ENCODE measurements at places on chromosomes 16 and 17.

- no peak for DNase-seq
These were observed 14.6 kb downstream of the GGA2 start for GRCh38 chr16:23495671-23496070.

- DNase-seq: no peak
These were observed 27.9 kb upstream of the OR4D1 start for GRCh38 chr17:58120195-58120822.

DNA sequence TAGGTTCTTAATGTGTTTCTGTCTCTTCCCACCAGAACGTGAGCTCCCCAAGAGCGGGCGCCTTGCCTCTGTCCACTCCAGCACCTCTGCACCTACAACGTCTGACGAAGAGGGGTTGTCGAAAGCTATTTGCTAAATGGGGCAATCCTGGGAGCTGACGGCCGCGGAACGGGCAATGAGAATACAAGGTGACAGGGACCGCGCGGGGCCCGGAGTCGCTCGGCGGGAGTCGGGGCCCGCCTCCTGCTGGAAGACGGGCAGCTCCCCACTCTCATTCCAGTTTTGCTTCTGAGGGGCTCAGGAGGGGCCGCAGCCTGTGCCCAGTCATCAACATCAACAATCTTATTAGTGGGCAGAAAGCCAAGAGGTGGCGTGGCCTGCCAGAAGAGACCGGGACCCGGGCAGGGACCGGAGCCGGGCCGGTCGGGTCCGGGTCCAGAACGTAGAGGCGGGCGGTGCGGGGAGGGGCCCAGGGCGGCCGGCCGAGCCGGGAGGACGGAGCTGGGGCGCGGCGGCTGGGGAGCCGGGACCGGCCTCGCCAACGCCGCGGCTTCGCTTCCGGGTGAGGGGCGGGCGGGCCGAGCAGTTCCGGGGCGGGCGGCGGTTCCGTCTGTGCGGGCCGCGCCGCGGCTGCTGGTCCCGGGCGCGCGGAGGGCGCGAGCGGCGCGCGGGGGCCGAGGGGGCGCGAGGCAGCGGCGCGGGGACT, at the start of gene MOSMO:
TSS of gene MOSMO (plus strand) at position 603 of the 706 bp plus-strand sequence. CDS start 191 bp downstream, outside the sequence.
- peak; percentile 45 for DNase-seq

DNA sequence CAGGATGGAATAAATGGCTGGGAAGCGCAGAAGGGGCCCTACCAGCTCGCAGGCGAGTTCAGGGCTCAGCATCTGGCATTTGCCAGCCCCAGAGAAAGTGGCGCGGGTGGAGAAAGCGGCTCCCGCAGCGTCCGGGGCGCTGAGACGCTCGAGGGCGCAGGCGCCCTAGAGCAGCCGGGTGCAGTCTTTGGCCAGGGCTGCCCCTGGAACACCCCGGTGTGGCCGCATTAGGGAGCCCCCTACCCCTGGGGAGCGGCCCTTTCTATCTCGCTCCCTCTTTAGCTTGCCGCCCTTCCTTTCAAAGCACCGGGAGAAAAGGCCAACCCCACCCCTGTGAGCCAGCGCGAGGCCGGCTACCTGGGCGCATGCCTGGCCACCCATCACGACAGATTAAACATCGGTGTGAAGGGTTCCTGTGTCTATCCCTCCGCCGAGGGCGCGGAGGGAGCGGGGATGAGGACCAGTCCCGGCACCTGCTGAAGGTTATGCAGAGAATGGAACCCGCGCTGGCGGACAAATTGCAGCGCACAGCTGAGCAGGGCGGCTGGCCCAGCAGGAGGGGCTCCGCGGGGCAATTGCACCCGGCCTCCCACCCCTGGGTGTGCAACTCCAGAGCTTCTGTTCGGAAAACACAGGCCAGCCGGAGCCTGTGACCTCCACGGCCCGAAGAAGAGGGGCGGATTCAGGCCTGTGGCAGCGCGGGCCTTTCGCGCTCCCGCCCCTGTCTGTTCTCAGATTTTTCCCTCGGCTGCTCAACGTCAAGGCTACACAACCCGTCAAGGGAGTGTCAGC, 15.6 kb upstream of the FOXF1 start:
- DNase-seq: no peak

DNA sequence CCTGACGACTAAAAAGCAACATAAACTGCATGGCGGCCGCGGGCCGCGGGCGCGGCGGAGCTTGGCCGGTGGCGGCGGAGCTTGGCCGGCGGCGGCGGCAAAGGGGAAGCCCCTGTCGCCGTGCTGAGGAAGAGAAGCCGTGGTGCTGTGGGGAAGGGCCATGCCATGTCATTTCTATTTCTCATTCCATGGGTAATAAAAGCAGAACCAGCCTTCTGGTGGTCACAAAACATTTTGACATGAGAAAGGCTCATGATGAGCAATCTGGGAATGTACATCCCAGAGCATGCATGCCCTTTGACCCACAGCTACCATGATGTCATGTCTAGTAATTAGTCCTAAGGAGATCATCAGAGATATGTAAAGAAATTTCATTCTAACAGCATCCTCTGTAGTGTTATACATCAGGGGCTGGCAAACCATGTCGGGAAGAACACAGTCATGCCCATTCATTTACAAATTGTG, 23.9 kb upstream of the HEATR6 start:
- peak; percentile 62 for DNase-seq

DNA sequence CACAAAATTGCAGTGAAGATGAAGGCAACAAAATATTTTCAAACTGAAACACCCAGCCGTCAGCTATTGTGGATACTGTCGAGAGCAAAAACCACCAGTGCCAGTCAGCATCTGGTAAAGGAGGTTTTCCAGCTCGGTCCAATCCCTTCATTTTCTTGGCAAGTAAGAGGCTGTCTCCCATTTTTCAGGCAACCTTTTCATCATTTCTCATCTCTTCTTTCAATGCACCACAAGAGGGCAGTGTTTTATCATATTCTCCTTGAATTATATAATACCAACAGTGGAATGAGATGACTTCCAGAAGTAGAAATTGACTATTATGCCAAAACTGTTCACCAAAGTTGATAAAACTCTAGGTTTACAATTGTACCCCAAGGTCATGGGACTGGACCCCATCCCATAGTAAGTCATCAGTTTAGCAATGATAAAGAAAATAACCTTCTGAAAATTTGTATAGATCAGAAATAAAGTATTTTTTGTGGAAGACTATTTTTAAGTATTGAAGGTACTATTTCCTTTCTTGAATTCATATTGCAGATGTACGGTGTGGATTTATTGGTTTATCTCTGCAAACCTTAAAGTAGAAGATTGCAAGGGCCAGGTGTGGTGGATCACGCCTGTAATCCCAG, 16.8 kb downstream of the NQO1 start:
- DNase-seq: no peak

DNA sequence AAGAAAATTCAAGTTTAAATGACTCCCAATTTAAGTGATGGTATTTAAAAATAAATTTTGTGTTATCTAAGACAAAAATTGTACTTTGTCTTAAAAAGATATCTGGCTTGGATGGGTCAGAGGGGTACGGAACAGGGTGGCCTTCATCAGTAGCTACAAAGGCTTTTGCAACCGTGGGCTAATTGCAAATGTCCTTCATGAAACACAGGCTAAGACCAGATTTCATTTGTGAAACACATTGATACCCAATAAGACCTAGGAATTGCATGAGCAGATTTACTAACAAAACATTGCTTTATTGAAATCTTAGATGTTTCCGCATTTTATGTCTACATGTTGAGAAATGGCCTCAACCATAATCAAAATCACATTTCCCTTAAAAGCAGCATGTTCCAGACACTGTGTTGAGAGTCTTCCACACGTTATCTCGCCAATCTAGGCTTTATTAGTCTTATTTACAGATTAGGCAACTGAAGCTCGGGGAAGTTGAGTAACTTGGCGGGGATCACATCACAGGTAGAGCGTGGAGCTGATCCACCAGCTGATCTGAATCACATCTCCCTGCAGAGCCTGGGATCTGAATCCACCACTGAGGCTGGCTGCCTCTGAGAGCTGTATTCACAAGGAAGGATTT, 21.8 kb downstream of the FBXO39 start:
- DNase-seq: no peak

DNA sequence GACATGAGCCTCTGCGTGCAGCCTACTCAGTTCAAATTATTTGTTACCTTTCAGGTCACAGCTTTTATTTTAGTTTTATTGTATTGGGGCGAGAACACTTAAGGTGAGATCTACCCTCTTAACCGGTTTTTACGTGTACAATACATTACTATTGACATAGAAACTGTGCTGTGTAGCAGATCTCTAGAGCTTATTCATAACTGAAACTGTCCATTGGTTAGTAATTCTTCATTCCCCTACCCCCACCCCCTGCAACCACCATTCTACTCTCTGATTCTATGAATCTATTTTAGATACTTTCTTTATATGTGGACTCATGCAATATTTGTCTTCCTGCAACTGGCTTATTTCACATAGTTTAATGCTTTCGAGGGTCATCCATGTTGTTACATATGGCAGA, 43.5 kb downstream of the KNOP1 start:
- DNase-seq: no peak

DNA sequence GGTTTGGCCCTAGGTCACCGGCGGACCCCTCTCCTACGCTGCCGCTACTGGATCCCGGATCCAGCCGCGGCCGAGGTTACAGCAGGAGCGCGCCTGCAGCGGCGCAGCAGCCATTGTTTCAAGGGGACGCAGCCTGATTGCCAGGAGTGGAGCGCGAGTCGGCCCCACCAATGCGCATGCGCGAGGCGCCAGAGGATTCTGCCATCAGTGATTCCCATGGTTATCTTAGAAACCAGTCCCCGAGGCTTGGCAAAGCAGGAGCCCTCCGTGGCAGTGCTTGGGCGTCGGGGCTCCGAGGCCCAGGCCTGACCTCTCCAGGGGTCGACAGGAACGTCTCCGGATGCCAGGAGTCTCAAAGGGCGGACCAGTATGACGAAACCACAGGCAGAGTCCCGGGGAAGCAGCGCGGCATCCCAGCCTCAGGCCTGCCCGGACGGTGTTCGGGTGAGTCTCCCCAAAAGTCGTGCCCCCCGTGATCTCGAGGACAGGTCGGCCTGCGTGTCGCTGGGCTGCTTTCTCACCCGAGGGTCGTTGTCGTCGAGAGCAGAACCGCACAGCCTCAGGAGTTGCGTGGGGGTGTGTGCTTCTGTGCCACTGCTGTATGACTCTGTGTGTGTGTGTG, 608.5 kb downstream of the KCNJ18 start:
- DNase-seq: no peak

DNA sequence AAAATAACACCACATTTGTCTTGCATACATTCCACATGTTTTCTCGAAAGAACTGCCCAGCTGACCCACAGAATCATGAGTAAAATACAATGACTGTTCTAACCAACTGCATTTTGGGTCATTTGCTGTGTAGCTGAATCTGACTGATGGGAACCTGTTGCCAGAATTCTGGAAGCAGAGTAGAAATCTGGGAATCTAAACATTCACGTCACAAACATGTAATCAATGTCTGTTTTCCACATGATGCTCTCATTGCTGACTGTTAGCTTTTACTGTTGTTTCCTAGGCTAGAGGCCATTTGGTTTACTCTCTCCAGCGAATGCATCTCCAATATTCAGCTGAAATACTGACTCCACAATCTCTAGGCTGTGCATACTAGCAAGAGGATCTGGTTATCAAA, 710.1 kb downstream of the KCNJ2 start:
- no peak for DNase-seq

DNA sequence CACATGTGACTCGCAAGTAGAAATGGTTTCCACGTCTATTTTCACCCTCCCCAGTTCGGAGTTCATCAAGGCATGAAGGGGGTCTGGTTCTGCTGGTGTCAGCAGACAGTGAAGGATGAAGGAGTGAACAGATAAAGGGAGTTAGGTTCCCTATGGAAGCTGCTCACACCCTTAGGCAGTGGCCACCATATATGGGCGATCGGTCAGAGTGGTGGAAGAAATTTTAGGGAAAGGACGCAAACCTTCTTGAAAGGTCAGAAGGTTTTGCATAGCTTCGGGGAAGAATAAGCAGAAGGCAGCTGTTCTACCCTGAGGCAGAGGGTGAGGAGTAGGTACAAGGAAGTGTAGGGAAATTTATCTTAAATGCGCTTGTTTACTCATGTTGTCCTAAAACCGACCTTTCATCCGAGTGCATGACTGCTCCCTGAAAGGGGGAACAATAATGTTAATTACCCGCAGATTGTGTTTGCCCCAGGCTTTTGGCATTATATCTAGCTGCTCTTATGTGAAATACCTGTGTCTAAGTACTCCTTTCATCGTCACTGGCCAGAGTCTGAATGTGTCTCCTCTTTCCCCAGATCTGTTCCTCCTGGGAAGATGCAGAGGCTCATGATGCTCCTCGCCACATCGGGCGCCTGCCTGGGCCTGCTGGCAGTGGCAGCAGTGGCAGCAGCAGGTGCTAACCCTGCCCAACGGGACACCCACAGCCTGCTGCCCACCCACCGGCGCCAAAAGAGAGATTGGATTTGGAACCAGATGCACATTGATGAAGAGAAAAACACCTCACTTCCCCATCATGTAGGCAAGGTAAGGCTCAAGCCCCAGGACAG, 12.5 kb downstream of the CDH5 start:
- no peak for DNase-seq

DNA sequence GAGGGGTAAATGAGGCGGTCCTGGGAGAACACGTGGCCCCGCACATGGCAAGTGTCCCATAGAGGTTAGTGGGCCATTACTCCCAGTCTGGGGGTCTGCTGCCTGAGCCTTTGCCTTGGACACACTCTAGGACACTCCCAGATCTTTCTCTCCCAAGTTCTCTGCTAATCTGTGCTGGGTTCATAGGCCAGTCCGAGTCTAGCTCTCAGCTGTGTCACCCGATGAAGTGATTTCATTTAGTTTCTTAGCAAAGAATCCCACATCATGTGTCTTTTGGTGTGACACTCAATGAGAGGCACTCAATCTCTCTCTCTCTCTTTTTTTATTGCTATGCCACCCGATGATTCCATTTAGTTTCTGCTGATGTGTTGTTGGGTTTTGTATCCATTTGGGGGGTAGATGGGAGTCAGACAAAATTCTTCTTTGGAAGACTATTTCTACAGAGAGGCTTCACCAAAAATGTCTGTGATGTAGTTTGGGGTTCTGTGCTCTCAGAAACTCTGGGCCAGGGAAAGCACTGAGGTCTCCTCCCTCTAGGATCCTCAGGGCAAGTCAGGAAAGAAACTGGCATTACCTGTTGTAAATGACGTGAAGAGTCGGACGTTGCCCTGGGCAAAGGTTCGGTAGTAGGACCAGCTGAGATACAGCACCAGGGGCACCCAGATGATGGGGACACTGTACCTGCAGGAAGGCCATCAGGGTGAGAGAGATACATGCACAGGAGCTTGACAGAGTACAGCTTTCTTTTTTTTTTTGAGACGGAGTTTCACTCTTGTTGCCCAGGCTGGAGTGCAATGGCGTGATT, 25.2 kb upstream of the MLKL start:
- DNase-seq: no peak

- DNase-seq: no peak
These were observed 9.2 kb upstream of the TVP23A start for GRCh38 chr16:10827691-10828341.

Measured in stimulated activated effector memory CD8-positive, alpha-beta T cell treated with anti-CD3 and anti-CD28 coated beads, Interleukin-12 subunit alpha, Interleukin-12 subunit beta, amount 100 ng/mL, for 72 hours (primary cell).